ENCODE measurements at places on chromosomes 2 and 18.

- no peak for DNase-seq
Observed at GRCh38 chr18:31230495-31230894, 67.8 kb upstream of the DSC1 start.

GRCh38 chr2:236107942-236108625 lies 60.1 kb downstream of the GBX2 start:
- DNase-seq, result no peak

DNA sequence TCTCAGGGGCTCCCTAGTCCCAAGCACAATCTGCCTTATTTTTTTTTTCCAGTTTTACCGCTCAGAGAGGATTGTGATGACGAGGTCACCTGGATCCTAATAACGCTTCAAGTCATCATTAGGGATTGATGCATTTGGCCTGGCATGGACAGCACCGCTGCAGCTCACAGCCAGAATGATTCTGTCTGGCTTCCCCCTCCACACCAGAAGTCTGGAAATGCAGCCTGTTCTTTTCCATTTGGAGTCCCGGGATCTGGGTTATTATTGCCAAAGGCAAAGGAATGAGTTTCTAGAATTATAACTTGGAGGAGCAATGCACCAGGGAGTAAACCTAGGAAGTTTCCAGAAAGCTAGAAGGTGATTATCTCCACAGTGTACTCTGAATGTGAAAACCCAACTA lies 81.1 kb upstream of the TAF1B start:
- DNase-seq, result no peak

DNA sequence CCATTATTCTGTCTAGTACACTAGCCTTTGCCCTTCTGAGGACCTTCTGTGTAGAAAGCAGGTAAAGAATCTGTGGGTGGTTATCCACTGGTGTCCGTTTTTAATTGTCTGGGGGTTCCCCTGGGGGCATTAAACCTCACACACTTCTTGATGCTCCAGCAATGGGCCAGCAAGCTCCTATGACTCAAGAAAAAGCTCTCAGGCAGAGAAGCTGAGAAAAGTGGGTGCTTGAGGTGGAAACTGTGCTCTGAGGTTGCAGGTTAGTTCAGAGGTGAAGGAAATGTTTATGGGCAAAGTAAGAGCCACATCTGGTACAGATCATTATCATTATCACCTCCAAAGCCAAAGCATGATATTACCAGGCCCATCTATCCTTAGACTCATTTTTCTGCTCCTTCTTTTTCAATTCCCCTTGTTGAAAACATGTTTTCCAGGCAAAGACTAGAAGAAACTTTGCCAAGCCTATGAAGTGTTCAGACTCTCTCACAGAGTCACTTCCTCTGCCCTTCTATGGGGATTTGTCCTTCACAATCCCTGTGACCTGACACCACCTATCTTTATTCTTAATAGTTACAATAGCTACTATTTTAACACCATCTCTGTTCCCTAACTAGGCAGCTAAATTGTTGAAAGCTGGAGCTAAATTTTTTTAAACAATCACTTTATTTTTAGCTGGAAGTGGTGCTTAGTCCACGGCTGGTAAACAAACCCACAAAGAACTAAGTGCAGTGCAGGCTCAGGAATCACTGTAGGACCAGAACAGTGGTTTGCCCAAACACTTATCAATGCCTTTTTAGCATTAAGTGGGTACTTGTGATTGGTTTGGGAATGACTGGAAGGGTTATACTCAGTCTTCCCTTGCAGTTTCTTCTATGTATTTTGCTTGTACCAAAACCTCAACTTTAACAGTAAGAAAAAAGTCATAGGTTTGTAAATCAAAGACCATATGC lies 512.8 kb upstream of the POU3F3 start:
- DNase-seq, result no peak

GRCh38 chr18:38572554-38573111 lies 1007.0 kb upstream of the CELF4 start:
- DNase-seq, result no peak

- no peak for DNase-seq
Observed at GRCh38 chr2:236562434-236562833, 7.2 kb upstream of the ACKR3 start.

DNA sequence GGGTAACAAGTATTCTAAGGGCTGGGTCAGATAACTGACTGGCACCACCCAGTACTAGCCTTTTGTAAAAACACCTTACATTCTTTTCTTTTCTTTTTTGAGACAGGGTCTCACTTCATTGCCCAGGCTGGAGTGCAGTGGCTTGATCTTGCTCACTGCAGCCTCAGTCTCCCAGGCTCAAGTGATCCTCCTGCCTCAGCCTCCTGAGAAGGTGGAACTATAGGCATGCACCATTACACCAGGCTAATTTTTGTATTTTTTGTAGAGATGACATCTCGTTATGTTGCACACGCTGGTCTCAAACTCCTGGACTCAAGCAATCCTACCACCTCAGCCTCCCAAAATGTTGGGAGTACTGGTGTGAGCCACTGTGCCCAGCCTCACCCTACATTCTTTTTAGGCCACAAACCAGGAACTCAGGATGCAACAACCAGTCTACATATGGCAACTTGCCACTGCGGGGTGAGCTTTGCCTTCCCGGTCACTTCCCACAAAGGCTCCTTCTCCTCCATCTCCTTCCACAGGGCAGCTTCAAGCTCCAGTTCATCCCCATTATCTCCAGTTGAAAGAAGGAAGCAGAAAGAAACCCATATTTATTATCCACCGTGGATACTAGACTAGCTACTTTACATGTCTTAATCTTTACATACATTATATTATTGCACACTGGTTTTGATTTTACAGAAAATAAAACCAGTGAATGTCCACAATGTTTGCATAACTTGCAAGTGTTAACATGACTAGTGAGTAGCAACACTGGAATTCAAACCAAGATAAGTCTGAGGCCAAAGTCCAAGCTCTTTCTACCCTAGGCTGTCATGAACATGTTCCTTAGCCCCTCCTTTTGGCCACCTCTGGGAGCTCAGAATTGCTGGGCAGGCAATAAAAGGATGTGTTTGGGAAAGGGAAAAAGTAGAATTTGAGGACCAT lies 23.7 kb upstream of the AP1S3 start:
- DNase-seq, result no peak

DNA sequence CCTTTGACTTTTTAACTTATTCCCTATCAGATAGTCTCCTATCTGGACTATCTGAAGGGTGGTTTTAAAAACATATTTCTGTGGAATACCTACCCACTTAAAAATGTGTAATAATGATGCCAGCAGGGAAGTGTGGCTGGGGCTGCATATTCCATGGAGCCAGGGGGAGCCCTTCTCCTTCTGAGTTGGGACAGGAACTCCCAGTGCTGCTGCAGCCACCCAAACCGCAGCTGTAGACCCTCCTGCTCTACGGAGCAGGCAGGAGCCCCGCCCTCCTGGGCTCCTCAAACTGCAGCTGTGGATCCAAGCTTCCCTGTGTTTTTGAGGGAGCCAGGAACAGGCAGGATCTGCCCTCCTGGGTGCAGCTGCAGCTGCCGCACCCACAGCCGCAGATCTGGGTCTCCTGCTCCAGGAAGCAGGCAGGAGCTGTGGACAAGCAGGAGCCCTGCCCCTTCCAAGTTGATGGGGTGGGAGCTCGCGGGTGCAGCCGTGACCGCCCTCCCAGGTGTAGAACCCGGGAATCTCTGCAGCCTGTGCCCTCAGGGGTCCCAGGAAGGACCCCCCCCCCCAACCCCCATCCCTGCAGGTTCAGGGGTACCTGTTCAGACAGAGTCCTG lies 57.8 kb downstream of the PDK1 start:
- no peak for DNase-seq

DNA sequence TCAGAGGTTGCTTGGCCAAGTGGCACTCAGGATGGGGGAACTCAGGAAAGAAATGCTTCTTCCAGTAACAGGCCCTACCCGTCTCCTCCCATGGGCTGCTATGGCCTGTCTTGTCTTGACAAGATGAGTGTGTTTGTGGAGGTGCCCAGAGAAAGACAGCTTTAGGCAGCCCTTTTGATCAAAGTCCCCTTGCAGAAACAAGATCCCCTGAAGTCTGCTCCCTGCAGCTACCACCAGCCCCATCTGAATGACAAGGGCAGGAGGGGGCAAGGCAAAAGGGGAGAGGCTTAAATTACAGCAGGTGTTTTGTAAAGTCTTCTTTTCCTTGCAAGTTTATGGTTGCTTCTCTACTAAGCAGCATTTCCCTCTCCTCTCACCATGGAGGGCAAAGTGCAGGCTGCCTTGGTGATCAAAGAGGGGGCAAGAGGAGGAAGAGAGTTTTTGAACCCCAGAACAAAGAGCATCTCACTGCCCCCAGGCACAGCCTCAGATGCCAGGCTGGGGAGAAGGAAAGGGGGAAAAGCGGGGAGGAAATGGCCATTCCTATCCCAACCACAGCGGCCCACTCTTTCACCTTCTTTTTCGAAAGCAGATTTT lies 6.7 kb downstream of the EVA1A start:
- DNase-seq, result no peak
